ENCODE measurements at places on chromosomes 2 and 18.

- DNase-seq = no peak
These were observed 46.2 kb upstream of the B3GNT2 start for GRCh38 chr2:62149708-62150107.

DNA sequence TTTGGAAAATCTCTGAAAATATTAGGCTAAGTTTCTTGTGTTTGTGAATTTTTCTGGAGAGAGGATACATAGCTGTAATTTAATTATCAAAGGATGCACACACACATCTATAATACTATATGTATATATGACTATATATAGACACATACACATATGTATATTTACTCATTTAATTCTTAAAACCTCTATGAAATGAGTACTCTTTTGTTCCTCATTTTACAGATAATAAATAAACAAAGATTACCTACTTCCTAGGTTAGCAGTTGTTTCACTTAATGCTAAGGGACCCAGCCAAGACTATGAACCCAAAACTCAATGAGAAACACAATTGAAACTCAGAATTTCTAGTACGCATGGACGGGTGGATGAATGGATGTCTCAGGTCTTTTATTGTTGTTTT, 145.6 kb downstream of the BCL2 start:
- no peak for DNase-seq

DNA sequence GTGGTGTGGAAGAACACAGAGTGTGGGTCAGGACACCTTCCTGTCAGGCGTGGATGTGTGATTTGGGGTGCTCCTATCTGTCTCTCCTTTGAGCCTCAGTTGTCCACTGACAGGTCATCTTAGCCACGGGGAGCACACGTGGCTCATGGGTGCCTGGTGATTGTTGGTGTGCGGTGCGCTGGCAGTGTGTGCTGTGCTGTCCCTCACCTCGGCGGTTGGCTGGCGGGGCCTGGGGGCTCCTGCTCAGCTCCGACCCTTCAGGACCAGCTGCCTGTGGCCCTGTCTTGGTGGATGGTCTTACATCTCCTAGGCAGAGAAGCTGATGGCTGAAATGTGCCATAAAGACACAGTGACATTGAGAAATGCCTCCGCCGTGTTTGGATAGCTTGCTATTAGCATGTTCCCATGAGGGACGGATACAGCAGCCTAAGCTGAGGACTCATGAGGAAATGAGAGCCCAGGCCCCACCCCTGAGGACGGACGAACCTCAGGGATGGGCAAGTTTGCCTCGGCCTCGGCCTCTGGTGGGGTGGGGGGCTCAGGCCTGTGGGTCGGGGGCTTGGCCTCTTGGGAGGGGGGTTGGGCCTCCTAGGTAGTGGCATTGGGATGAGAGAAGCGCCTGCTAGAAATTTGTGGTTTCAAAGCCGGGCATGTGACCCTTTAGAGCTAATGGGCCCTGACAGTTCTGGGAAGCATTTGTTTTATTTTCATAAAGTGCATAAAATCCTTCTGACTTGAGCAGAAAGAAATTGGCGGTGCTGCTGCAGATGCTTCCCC, 20.3 kb upstream of the ASB1 start:
- DNase-seq = no peak

- no peak for DNase-seq
These were observed 319.6 kb downstream of the PIK3C3 start for GRCh38 chr18:42274488-42275137.

GRCh38 chr18:57480733-57481132, 45.6 kb downstream of the ONECUT2 start:
- DNase-seq = no peak

DNA sequence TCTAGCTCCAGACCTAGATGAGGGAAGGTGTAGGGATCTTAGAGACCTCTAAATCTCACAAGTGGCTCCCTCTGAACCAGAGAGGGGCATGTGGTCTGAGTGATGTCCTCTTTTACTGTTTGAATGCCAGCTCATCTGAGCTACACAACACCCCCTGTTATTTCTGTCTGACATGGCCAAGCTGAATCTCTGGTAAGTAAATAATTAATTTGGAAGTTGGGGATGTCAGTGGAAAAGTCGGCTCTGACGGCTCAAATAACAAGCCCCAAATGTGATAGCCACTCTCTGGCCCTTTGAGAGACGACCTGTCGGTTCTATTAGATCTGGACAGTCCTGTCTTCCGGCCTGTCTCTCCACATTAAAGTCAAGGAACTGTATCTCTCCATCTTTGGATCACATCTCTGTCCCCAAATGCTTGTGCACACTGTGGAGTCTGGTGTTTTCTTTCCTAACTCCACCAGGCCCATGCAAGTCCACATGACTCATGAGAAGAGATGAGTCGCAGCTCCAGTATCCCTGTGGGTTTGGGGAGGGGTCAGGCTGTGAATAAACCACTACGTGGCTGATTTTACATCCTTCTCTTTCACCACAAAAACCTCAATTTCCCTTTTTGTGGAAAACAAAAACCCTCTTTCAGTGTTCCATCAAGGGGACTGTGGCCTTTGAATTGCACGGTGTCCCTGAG, 52.5 kb downstream of the SETBP1 start:
- DNase-seq = no peak

GRCh38 chr2:234492717-234493485, 4.0 kb downstream of the ARL4C start:
- no peak for DNase-seq

DNA sequence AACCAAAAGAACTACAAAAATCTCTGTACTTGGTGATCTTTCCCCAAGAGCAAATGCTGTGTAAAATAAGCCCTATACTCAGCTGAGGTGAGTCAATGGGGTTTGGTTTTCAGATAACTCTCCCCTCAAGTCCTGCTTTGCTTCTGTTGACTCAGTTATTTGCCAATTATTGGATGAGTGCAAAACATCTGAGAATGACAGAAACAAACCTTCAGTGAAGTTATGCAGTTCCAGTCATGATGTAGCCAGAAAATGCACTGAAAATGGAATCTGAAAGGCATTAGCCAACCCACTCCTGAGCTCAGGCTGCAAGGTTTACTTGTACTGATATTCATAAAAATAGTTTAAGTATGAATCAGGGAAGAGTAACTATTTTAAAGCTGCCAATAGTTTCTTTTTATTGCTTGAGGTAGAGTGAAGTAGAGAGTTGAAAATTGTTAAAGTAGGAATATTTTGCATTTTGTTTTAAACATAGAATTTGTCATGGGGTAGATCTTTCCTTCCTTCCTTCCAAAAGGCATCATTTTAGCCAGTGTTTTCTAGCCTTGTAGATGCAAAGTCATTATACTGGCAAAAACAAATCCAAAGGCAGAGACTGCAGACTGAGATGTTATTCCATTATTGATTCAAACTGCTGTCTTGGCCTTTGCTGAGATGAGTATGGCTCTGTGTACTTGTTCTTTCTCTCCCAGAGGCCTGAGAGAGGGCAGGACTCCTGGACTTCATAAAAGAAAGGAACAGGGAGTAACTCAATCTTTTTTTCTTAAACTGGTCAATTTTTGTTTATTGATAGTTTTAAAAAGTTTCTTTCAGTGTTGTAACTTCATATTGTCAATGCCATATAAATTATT, 215.3 kb downstream of the RND3 start:
- no peak for DNase-seq

DNA sequence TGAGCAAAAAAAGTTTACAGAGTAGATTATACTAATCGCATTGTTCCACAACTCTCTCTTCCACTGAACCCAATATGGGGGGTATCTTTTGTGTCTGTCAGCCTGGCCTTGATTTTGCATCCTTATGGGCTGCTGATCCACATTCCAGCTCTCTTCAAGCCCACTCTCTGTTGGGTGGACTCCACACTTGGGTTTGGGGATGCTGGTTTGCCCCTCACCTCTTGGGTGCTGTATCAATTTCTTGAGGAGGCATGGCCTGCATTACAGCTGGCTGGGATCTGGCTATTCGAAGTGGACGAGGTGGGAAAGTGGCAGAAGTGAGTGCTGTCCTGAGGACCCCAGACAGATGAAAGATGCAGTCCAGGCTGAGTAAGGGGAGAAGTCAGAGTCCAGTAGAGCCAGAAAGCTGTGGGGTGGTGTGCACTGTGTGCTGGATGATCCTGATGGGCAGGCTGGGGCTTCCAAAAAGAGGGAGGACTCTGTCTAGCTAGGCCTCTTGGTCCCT, 141.4 kb downstream of the CAPN13 start:
- no peak for DNase-seq

DNA sequence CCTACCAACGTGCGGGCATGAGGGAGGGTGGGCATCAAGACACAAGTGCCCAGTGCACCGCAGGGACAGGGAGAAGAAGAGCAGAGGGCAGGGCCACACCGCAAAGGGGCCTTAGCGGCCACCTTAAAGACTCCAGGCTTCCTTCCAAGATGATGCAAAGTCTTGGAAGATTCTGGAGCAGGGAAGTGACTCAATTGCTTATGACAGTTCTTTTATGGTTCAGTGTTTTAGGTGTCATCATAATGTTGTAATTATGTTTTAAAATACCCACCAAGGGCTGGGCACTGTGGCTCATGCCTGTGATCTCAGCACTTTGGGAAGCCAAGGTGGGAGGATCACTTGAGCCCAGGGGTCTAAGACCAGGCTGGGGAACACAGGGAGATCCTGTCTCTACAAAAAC, 44.5 kb upstream of the SEMA4C start:
- DNase-seq = no peak

DNA sequence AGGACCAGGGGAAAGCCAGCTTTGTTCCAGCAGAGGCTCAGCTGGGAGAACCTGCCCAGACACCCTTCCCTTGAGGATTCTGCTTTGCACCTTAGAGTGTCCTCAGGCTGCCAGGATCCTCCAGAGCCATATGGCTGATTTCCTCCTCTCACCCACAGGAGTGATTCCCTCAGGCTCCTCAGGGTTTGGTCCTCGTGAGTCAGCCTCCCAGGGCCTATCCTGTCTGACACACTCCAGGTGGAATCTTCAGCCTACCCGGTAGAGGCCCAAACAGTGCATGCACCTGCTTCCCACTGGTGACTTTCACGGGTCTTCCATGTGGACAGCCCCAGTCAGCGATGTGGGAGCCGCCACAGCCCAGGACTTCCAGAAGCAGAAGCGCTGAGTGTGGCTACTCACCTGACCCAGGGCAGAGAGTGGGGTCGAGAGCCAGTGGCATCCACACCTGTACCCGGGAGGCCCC, 73.3 kb downstream of the TFCP2L1 start:
- DNase-seq = no peak

GRCh38 chr2:80482276-80482675, 177.7 kb upstream of the LRRTM1 start:
- no peak for DNase-seq

- no peak for DNase-seq
These were observed 42.7 kb upstream of the GORASP2 start for GRCh38 chr2:170886386-170886785.

DNA sequence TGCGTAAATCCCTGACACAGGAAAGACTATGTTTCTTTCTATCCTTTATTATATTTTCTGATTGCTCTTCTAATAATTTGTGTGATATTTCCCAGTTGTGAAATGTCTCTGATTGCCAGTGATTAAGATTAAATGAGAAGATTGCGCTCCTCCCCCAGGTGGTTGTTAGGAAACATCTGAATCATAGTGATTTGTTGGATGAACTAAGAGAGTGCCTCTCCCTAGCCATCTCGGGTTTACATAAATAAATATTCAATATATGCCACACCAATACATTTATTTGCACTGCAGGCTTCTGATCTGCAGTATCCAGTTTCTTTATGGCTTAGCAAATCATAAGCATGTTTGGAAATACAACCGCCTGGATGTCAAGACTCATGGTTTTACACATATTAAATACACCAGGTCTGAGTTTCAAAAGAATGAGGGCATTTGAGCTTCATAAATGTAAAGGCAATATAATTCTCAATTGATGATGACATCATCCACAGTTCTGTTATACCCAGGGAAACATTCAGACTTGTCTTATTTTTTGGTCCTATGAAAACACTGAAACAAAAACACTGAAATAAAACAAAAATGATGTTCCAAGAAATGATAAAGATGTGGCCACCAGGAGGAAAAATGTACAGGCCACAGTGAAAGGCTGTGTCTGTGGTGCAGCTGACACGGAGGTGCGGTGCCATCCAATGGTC, 826.7 kb upstream of the ACVR2A start:
- no peak for DNase-seq

DNA sequence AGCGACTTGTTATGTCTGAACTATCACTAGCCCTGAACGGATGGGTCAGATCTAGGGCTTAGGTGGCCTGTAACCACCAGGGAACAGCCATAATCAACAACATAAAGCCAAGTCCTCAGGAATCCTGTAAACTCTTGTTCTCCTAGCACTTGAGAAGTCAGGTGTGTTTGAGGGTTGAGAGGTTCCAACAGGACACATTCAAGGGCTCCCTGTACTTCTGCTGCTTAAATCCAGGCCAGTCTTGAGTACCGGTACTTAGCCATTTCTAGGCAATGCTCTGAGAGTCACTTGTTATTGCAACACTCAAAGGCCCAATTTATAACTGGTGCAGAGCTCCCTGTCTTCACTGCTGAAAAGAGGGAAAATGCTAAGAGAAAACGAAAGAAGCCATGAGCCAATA, 21.6 kb upstream of the SLC40A1 start:
- no peak for DNase-seq

GRCh38 chr2:150653351-150653750, 165.9 kb upstream of the RND3 start:
- no peak for DNase-seq

GRCh38 chr18:75209951-75210258, 692 bp upstream of the TSHZ1 start:
- DNase-seq = no peak

GRCh38 chr2:216012830-216013079, 596 bp downstream of the MREG start:
- no peak for DNase-seq

DNA sequence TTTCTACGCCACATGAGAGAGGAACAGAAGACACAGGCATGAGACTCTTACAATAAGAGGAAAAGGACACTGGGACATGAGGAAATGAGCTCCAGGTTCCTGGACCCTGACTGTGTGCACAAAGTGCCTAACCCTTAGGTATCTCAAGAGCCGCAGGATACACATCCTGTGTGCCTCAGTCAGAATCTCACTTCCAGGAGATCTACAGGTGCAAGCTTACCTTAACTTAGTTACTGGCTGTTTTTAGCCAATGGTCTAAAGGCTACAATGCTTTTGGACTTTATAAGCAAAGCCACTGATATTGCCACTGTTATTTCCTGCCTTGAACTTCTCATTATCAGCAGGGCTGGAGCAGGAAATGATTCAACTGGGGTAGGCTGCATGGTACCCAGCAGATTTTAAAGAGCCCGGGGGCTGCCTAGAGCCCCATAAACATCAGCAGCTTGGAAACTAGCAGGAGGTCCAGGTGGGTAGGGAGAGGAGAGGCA, 254.4 kb downstream of the ZNF521 start:
- DNase-seq = no peak

- no peak for DNase-seq
These were observed 361.1 kb upstream of the NRP2 start for GRCh38 chr2:205321231-205321630.

- no peak for DNase-seq
These were observed 713.5 kb downstream of the LRP1B start for GRCh38 chr2:141417246-141417797.

All from stimulated activated CD8-positive, alpha-beta memory T cell treated with anti-CD3 and anti-CD28 coated beads, Interleukin-7, amount 100 ng/mL, for 1 hour (primary cell).